Skeletal muscle cell (primary cell): ENCODE measurements at places on chromosomes 6 and 20.

DNA sequence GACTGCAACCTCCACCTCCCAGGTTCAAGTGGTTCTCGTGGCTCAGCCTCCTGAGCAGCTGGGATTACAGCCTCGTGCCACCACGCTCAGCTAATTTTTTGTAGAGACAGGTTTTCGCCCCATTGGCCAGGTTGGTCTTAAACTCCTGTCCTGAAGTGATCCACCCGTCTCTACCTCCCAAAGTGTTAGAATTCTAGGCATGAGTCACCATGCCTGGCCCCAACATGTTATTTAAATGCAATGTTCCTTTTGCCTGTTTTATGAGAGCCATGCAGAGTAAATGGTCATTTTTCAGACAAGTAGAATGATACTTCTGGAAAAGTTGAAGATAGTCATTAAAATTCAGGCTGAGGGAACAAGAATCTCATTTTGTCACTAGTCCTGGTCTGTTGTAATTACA, 43.8 kb upstream of the RPS6KA2 start:
- DNase-seq: no peak

DNA sequence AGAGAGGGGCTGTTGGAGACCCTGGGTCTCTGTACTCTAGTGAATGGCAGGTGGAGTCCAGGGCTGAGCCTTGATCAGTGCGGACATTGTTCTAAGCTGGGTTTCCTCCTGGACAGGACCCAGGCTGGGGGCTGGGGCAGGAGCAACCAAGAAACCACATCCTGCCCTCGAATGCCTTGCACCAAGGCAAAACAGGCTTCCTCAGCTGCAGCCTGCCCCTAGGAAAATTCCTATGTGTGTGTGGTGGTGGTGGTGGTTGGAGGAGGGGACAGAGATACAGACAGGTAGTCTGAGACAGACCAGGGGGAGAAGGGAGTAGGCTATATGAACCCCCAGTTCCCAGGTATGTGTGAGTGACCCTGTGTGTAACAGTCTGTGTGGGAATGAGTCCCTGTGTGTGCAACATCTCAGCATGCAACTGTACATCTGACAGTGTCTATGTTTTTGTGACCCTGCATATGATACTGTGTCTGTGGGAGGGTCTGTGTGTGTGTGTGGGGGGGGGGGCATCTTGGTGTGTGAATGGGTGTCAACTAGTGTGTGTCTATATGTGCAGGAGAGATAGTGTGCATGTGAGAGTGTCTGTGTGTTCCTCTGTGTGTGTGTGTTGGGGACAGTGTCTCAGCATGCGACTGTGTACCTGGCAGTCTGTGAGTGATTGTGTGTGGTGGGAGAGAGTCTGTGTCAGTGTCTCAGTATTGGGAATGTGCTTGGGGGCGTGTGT, 3.0 kb downstream of the GLP1R start:
- no peak for DNase-seq

GRCh38 chr6:63140114-63140513, 71.2 kb upstream of the FKBP1C start:
- no peak for DNase-seq

- DNase-seq: no peak
Observed at GRCh38 chr20:57188576-57189079, 77.8 kb downstream of the BMP7 start.

GRCh38 chr6:64301307-64302236, 666.0 kb downstream of the PHF3 start:
- no peak for DNase-seq

GRCh38 chr6:129704708-129705107, 5.3 kb downstream of the ARHGAP18 start:
- DNase-seq: no peak

DNA sequence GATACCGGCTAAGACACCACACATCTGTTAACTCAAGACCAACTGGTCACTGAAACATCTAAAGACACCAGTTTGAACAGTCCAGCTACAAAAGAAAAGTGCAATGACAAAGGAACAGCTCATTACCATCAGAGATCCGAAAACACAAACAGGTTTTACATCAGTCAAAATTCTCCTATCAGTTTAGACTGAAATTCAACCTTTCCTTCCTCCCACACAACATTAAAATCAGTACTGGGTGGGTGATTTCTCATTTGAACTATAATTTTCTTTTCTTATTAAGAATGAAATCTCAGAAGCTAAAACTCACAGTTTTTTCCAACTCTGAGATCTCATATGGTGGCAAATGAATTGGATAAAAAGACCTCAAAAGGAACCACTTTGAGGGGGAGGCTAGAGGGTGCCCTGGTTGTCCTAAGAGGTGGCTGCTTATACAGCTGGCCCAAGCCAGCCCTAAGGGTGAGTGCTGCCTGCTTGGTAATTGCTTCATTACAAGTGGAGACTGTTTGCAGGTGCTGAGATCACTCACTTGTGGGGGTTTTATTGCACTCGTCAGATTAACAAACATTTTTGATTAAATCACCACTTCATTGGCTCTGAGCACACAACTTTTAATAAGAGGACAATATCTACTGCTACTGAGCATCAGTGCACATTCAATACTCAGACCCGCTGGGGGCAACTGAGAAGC, 4.3 kb downstream of the CCDC167 start:
- DNase-seq: no peak

DNA sequence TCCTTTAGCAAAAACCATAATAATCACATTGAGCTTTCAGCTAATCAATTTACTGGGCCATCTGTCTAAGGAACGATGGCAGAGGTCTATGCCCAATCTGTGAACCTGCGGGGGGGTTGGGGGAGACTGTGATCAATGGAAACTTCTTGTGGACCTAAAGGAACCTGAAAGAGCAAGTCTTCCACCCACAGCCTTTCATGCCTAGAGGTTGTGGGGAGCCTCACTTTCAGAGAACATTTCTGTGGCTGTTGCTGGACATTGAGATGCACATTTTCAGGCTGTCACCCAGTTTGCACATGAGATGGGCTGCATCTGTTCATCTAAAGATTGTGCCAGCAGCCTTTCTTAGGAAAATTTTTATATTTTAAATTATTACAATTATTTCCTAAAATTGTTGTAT, 310.0 kb upstream of the SPTLC3 start:
- no peak for DNase-seq

GRCh38 chr6:112939563-112939962, 592.4 kb downstream of the RFPL4B start:
- no peak for DNase-seq
